Activated CD4-positive, alpha-beta memory T cell treated with anti-CD3 and anti-CD28 coated beads, Interleukin-2, amount 10 ng/mL, durations not matched to agents 7 days and 5 days (primary cell): ENCODE measurements at places on chromosomes 5 and 9. TPM values are rescaled to one million over a fixed set of nuclear protein-coding genes. Genes with fewer than 3 reads are reported as not detected.

LECT2 gene
- not detected for total RNA-seq

S1PR3 gene
- total RNA-seq = not detected

SMIM32 gene
- not detected for total RNA-seq

PGM5 gene
- not detected for total RNA-seq

PDZD2 gene
- not detected for total RNA-seq

TMEM174 gene
- total RNA-seq = not detected

GBGT1 gene
- 2.5 TPM for total RNA-seq
